ENCODE measurements at places on chromosomes 3 and 15.

DNA sequence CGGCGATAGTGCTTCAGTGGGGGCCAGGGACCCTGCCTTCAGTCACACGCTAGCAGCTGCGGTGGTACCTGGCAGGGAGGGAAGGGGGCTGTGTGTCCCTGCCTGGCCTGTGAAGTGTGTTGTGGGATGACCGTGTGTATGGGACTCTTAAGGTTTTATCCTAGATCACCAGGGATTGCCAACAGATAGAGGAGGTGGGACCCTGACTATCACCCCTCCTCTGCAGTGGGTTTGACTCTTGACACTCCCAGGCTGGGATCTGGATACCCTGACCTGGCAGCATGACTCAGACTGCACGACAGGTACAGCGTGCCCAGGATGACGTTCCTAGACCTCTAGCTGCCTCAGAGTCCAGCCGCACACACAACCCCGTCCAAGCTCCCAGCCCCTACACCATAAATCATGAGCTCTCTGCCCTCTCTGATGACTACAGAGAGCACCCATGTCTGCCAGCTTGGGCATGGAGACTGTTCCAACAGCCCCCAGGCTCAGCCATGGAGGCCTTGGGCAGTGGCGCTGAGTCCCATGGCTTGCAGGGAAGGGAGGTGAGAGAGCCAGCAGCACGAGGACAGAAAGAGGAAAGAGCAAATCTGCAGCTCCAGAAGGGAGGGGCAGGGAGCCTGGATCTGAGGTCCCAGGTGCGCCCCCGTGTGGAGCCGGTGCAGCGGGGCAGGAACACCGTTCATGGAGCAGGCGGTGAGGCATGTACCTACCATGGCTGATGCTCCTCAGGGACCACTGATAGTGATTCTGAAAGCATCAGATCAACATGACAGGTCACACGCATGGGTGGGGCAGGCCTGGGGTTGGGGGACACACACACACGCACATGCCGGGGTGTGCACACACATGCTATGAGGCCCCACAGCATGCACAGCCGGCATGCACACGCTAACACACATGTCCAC is 71.0 kb downstream of the ADAMTS7 start:
- DNase-seq: no peak

- no peak for DNase-seq
These were observed 630.8 kb upstream of the GBE1 start for GRCh38 chr3:82392203-82392775.

DNA sequence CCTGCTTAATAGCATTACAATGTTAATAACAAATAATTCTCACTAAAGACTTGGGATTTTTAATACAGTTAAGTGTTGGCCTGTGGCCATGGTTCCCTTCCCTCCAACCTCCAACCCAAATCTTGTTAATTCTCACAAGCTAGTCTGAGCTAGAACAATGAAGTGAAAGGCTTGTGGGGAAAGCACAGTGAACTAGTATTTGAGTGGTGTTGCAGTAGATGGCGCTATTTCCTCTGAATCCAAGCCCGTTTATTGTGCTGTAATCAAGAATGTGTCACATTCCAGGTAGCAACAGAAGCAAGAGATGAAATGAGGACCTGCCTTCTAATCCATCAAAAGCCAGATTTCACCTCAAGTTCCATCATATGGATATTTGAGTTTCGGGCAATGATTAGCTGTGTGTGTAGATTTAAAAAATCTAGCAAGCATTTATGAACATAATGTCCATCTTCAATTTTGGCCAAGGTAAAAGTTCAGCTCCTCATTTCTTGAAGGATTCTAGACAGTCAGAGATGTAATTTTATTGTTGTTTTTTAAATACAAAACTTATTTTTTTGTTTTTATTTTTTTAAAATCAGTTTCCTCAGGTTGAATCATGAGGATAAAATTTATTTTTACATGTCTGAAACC is 160.7 kb downstream of the SQOR start:
- peak; percentile 39 for DNase-seq

DNA sequence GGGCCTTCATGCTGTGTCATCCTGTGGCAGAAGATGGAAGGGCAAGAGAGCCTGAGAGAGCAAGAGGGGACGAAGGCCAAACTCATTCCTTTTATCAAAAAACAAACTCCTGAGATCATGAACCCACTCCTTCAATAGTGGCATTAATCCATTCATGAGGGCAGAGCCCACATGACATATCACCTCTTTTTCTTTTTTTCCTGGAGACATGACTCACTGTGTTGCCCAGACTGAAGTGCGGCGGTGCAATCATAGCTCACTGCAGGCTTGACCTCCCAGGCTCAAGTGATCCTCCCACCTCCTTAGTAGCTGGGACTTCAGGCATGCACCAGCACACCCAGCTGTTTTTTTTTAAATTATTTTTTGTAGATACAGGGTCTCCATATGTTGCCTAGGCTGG is 92.0 kb upstream of the RNU6-1 start:
- no peak for DNase-seq

- DNase-seq: no peak
These were observed 81.5 kb downstream of the SENP2 start for GRCh38 chr3:185667574-185667973.

GRCh38 chr3:171898192-171898591 is 55.0 kb downstream of the TMEM212 start:
- no peak for DNase-seq

DNA sequence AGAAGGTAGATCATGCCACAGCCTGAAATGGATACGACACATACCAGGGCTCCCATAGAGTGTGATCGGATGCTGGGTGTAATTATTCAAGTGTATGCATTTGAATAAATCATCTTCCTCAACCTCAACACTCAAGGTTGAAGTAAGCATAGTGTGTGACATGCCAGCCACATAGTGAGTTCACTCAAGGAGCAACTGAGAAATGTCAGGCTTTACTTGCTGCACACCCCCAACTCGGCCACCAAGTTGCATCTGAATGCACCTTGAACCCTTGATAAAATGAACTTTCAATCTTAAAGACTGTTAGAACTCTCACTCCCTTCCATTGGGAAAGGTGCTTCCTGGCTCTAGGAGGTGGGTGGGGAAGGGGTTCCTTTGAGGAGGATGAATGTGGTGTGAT is 121.3 kb downstream of the GHSR start:
- no peak for DNase-seq

DNA sequence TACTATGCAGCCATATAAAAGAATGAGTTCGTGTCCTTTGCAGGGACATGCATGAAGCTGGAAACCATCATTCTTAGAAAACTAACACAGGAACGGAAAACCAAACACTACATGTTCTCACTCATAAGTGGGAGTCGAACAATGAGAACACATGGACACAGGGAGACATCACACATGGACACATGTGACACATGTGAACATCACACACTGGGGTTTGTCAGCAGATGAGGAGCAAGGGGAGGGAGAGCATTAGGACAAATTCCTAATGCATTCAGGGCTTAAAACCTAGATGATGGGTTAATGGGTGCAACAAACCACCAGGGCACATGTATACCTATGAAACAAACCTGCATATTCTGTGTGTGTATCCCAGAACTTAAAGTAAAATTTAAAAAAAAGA is 408.0 kb downstream of the EPHB1 start:
- DNase-seq: no peak

DNA sequence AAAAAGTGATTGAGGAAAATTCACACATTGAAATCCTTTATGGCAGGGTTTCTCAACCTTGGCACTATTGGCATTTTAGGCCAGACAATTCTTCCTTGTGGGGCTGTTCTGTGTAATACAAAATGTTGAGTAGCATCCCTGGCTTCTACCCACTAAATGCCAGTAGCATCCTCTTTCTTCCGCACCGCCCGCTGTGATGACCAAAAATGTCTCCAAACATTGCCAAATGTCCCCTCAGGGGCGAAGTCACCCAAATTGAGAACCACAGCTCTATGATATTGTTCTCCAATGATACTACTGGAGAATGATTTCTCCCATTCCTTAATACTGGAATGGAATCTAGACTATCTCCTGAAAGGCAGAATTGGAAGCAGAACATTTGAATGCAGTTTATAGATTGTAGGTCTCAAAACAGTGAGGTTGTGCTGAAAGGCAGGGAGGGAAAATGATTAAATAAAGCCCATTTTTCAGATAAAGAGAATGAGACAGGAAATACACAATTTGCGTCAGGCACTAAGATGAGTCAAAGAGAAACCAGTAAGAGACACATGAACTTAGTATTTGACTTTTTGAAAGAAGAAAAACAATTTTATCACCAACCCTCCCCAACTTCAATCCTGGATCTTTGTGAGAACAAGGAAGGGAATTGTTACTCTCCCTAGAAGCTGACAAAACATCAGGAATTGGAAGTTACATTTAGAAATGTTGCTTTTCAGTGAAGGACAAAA is 101.6 kb upstream of the TNIK start:
- DNase-seq: no peak

DNA sequence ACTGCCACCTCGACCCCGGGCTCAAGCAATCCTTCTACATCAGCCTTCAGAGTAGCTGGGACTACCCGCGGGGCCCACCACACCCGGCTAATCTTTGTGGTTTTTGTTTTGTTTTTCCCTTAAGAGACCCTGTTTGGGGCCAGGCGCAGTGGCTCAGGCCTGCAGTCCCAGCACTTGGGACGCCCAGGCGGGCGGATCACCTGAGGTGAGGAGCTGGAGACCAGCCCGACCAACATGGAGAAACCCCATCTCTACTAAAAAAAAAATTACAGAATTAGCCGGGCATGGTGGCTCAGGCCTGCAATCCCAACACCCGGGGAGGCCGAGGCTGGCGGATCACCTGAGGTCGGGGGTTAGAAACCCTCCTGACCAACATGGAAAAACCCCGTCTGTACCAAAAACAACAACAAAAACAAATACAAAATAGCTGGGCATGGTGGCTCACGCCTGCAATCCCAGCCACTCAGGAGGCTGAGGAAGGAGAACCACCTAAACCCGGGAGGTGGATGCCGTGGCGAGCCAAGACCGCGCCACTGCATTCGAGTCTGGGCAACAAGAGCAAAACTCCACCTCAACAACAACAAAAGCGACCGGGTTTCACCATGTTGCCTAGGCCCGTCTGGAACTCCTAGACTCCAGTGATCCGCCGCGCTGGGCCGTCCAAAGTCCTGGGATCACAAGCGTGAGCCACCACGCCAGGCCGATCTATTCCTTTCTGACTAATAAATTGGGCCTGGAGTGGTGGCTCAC is 8.1 kb upstream of the FAN1 start:
- no peak for DNase-seq

- DNase-seq: no peak
These were observed 120.1 kb upstream of the DPH6 start for GRCh38 chr15:35665896-35666536.

DNA sequence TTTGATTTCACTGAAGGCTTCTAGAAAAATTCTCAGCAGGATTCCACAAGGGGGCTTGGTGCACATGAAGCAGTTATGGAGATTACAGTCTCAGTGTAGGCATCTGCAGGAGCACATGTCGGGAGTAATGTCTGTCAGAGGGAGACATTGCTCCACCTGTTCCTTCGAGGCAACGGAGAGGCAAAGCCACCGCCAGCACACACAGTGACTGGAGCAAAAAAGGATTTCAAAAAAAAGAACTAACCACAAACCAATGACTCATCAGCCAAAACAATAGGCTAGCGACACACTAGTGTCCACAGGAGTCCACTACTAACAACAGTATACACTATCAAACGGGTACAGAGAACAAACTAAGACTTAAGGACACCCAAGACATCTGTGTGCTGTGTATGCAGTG is 68.9 kb downstream of the NPTN start:
- no peak for DNase-seq

GRCh38 chr3:196886144-196886543 is 18.4 kb downstream of the SENP5 start:
- DNase-seq: no peak

DNA sequence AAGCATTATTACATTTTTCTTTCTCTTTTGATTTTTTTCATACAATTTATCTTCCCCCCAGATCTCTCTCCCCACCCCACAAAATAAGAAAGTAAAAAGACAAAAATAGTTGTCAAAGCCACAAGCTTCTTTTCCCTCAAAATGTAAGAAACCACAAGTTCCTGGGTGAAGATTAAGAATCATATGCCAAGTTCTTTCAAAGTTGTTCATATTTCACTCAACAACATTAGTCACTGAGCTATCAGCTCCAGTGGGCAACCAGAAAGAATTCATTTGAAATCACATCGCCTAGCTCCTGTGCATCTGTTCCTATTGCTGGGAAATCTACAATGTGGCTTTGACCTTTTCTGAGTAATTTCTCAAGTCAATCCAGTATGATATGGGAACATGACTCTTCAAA is 681.6 kb upstream of the ARPP21 start:
- DNase-seq: no peak

GRCh38 chr15:34837246-34838016 is 42.1 kb upstream of the ACTC1 start:
- DNase-seq: peak; percentile 2

DNA sequence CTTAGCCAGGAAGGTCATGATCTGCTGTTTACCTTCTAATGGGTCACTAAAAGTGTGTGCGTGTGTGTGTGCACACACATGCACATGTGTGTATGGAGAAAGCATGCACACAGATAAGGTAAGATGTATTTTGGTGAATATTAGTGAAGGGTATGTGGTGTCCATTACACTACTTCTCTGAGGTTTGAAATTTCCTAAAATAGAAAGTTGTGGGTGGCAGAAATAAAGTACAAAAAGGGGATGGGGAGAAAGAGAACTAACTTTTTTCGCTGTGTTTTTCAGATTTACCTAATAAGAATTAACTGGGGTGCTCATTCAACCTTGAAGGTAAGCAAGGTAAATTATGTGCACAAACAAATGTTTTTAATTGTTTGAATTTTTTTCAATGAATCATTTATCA is 24.4 kb upstream of the NR2E3 start:
- DNase-seq: no peak

DNA sequence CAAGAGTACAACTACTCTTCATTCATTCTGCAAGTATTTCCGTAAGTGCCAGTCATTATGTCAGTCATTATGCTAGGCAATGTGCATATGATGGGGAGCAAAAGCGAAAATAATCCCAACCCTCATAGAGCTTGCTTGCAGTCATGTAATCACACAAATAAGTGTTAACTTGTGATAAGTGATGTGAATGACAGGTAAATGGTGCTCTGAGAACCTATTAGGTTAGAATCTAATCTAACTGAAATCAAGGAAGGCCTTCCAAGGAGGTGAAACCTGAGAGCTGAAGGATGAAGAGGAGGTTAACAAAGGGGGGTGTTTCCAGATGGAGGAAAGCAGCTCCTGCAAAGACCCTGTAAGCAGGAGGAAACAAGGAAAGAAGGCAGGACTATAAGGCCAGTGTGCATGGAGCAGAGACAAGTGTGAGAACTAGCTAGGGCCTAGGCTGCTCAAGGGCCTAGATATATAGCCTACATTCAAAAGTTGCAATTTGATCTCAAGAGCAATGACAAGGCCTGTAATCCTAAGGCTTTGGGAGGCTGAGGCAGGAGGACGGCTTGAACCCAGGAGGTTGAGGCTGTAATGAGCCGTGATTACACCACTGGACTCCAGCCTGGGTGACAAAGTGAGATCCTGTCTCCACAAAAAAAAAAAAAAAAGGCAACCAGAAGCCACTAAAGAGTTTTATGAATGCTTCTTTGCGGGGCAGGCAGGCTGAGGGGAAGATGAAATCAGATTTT is 5.3 kb downstream of the PTPN9 start:
- DNase-seq: no peak

GRCh38 chr3:149021830-149022229 is 30.5 kb downstream of the GYG1 start:
- DNase-seq: no peak

- DNase-seq: no peak
These were observed 16.2 kb upstream of the ANKDD1A start for GRCh38 chr15:64895285-64896065.

Measured in NCI-H510A treated with DMSO at 0.1 percent for 48 hours (cell line).